ENCODE measurements at places on chromosomes 1 and 21.

- DNase-seq = no peak
Measured at GRCh38 chr1:205763980-205764379, 11.3 kb downstream of the RAB29 start.

DNA sequence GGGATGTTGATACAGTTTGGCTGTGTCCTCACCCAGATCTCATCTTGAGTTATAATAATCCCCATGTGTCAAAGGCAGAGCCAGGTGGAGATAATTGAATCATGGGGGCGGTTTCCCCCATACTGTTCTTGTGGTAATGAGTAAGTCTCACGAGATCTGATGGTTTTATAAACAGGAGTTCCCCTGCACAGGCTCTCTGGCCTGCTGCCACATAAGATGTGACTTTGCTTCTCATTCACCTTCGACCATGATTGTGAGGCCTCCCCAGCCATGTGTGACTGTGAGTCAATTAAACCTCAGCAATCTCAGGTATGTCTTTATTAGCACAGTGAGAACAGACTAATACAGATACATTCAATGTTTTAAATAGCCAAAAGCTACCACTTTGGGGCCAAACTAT, 41.1 kb downstream of the SLC35F3 start:
- peak; percentile 30 for DNase-seq

DNA sequence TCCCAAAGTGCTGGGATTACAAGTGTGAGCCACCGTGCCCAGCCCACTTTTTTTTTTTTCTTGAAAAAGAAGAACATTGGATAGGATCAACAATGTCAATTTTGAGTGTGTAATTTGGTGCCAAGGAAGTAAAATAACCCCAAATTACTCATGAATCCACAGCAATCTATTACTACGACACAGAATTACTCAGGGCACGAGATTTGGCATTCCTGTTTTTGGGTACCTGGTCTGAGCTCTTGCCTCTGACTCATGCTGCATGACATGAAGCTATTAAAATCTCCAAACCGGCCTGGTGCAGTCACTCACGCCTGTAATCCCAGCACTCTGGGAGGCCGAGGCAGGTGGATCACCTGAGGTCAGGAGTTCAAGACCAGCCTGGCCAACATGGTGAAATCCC, 10.4 kb downstream of the RNF19B start:
- no peak for DNase-seq

DNA sequence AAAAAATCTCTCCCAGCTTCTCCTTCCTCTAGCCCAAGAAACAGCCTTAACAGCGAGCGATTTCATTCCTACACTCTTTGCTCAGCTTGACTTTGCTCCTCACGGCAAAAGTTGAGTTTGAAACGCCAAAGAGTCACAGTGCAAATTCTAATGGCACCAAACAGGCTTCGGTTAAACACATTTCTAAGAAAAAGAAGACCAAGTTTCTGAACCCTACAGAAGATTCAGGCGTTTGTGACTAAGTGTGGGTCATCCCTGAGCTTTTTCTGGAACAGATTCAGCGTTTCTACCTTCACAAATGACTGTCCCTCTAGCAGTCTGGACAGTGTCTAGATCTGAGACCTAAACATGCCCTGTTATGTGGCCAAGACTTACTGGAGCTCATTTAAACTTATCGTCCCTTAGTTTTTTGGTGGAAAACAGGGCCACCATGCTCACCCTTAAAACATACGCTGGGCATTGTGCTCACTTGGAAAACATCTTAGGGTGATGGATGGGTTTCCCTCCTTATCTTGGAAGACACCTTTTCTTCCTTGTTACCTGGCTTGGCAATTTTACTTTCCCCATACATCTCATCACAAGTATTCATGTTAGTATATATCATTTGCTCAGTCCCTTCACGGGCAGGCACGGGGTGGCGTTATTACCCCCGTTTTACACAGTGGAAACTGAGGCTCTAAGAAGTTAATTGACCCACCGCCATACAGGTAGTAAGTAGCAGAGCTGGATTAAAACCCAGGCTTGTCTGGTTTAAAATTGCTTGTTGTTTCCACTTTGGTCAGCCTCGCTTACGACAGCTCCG, 1.0 kb downstream of the C1orf198 start:
- DNase-seq = no peak

- DNase-seq = no peak
Measured at GRCh38 chr1:205920861-205921569, 22.2 kb downstream of the SLC26A9 start.

DNA sequence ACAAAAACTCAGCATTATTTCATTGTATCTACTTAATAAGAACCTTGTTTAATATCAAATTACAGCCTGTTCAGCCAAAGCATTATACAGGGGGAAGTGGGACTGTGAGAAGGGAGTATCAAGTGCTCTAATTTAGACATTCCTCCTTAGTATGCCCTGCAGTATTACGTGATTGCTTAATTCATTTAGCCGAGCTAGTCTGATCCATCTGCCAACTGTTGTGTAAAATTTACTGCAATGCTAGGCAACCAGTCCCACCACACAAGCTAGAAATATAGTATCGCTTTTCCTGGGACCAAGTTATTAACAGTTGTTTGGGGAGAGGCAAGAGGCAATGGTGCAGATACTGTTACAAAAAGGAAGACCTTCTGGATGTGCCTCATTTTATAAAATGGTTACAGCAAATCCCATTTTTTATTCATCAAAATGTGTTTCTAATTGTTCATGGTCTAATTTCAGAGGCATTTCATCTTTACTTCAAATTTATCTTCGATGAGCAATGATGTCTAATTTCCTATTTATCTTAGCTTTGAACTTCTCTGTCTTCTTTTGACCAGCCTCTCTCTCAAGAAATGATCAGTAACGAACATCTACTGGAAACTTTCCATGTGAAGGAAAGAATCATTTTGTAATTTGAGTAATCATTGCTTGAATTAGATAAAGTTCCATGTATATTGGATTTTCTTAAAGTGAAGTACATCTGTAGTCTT, 283.3 kb downstream of the DUSP10 start:
- no peak for DNase-seq

DNA sequence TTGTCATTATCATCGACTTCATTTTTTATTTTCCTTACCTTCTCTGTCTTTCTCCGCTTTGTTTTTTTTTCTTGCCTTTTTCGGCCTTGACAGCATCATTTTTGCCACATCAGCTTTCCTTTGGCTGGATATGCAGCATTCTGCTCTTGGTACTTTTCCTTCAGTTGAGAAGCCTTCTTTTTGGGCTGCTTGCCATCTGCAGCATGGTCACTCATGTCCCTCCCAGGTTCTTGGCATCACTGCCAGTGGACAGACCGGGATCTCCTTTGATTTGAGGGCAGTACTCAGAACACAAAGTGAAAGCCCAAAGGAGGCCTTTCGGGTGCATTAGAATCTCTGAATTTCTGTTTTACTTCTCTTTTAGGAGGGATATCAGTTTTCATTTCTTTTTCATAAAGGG, 3.7 kb upstream of the PARP1 start:
- no peak for DNase-seq

DNA sequence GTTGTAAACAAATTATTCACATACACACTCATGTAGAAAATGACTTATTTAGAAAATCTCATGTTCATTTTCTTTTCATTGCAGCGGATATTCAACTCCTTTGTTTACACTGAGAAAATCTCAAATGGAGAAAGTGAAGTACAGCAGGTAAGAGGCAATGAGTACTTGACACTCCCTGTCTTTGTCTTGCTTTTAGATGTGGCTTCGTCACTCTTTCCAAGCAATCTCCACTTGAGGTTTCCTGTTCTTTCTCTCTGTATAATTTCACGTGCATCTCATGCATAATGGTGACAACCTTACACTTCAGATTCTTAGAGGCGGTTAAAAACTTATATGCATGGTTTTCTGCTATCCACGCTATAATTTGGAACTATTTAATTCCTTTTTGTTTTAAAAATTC, 80.6 kb downstream of the CACHD1 start:
- DNase-seq = no peak

- DNase-seq = peak; percentile 46
Measured at GRCh38 chr1:43858324-43858723, 75.3 kb upstream of the ARTN start.

GRCh38 chr1:207284209-207284897, 37.1 kb upstream of the CD55 start:
- DNase-seq = no peak

DNA sequence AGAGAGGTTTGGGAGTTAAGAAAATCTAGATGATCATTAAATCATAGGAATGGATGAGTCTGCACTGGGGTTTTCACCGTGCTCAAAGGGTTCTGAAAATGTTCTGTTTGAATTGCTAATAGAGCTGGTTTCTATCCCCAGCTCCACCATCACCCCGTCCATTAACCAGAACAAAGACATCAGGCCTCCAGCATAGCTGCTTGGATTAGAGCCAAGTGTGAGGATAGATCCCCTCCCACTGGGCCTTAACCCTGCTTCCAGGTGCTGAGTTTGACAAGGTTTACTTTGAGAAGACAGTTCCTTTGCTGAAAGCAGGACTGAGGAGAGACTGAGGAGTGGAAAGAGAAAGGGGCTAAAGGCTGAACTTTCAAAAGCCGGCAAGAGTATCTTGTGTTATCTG, 48.3 kb downstream of the MPZL1 start:
- no peak for DNase-seq

DNA sequence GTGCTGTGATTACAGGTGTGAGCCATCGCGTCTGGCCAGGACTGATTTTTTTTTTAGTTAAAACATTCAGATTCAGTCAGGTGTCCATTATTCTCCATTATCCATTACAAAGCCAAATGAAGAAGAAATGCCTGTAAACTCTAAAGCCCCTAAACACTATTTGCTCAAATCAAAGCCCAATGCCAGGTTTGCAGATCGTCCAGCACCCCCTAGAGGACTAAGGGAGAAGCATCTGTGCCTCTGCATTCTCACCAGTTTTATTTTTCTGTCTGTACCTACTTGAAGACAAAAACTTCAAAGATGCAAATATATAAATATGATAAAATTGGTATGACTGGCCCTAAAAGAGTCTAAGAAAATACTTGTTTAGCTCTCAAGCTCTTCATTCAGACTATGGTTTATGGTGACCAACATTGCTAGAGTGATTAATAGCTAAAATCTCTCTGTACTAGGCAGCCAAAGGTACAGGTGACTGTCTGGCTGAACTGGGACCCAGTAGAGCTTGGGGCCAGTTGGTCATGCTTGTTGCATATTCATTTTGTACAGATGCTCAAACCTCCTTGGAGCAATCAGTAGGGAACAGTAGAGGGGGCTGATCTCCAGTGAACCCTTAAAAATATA, 138.4 kb downstream of the SYT2 start:
- no peak for DNase-seq

GRCh38 chr1:116914667-116915066, 5.0 kb downstream of the PTGFRN start:
- DNase-seq = no peak

Data from mucosa of gallbladder (tissue), 1 donor.